ENCODE measurements at places on chromosomes 12 and 14. TPM values are rescaled to one million over a fixed set of nuclear protein-coding genes. Genes with fewer than 3 reads are reported as not detected.
A peak's percentile ranks its signal among the peaks of the same experiment; 100 is the strongest.

- H3K4me1 ChIP-seq = peaks cover 14% of the 10 kb centered on the region
- peak overlapping the region; percentile 92 for H3K27ac ChIP-seq
- peaks cover 32% of the 10 kb centered on the region for H3K36me3 ChIP-seq
- no peak for DNase-seq
- peaks cover 14% of the 10 kb centered on the region for H3K27me3 ChIP-seq
Observed at GRCh38 chr12:94458877-94459727, 565 bp downstream of the CEP83 start.

PXN gene
- 94.7 TPM for total RNA-seq

SSPN gene
- total RNA-seq = not detected

MMP17 gene
- total RNA-seq = 0.36 TPM

GRCh38 chr12:10501030-10501429, 4.7 kb upstream of the EIF2S3B start:
- H3K4me3 ChIP-seq = peak overlapping the region; percentile 39
- no peak for DNase-seq
- peaks cover 35% of the 10 kb centered on the region for H3K4me1 ChIP-seq
- no peaks in the 10 kb centered on the region for H3K27me3 ChIP-seq
- H3K36me3 ChIP-seq = peaks cover 6% of the 10 kb centered on the region

CBLN3 gene
- 3.8 TPM for total RNA-seq

CCDC175 gene
- total RNA-seq = not detected

Data from activated naive CD8-positive, alpha-beta T cell treated with anti-CD3 and anti-CD28 coated beads, Interleukin-2, amount 10 ng/mL, durations not matched to agents 7 days and 5 days (primary cell).